ENCODE measurements at places on chromosomes 11 and 22.

- DNase-seq: no peak
Observed at GRCh38 chr11:128045094-128045725, 542.1 kb downstream of the ETS1 start.

DNA sequence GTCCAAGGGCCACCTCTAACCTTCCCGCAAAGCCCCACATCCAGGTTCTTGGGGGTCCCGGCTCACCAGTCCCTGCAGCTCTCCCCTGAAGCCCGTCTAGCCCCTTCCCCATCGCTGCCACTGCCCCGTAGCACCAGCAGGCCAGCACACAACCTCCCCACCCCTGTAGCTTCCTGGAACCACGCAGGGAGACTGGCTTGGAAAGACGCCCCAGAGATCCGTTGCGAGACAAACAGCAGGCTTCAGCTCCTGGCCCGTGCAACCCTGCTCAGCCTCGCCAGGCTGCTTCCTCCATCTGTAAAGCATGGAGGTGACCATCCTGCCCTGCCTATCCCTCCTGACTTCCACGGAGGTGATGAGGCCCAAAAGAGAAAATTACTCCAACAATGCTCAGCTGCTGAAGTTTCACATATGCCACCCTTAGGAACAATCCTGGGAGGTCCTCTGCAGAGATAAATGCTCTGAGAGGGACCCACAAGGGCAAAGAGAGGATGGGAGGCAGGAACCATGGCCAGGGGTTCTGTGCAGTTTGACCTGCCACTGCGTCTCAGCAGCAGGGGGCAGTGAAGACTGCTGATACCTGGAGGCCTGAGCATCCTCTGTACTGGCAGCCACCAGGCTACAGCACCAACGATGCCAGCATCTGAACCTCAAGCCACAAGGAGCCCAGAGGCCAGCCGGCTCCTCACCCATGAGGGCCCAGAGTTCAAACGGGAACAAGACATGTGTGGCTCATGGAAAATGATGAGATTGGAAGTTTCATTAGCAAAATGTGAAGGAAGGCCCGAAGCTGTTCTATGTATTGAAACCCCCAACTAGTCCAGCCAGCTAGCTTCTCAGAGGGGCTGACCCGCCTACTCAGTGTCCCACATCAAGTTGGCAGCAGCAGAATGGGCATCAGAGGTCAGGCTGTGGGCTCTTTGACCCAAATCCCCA lies 16.1 kb downstream of the DGCR2 start:
- no peak for DNase-seq

DNA sequence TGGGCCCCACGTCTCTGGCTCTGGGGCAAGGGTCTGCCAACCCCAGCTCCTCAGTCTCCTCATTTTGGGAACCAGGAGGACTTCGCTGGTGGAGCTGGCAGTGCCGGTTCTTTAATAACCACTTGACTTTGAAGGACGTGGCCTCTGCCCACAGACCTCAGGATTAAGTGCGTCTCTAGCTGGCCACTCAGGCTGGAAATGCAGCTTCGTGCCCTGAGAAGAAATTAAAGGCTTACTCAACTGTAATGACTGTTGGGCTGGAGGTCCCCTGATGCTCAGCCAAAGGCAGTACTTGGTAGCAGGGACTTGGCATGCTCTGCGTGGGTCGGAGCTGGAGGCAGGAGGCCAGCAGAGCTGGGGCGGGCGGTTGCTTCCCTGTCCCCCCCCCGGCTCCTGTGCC lies 16.7 kb upstream of the PARVG start:
- no peak for DNase-seq

DNA sequence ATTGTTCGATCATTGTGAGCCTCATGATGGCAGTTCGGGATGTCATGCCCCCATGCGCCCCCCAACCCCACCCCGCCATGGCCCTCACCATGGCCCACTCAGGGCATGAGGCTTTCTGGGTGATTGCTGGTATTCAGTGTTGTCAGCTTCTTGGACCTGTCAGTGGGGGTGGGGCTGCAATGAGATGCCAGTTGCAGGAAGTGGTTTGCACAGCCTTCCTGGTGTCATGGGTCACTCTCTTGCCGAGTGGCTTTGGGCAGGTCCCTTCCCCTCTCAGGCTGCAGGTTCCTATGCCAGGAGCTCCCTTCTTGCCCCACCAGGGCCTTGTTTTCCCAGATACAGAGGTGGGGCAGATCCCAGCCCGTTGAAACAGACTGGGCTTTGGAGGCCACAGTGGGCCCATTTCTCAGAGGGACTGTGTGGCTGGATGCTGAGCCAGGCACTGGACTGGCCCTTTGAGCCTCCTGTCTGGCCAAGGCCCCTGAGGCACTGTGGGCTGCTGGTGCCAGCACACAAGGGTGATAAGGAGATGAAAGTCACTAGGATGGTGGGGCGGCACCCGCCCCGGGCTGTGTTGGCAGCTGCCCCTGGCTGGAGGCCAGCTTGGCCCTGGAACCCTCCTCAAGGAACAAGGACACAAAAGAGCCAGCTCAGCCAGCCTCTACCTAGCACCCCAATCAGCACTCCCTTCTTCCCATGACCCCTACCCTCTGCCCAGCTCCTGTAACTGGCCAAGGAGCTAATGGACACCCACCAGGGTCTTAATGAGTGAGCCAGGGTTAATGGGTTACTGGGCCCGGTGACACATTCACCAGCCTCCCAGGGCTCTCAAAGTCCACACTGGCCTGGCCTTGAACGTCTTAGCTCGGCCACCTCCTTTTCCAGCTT lies 1.5 kb upstream of the GGT1 start:
- DNase-seq: no peak

- DNase-seq: no peak
Observed at GRCh38 chr11:84558085-84558905, 1068.8 kb downstream of the DLG2 start.

DNA sequence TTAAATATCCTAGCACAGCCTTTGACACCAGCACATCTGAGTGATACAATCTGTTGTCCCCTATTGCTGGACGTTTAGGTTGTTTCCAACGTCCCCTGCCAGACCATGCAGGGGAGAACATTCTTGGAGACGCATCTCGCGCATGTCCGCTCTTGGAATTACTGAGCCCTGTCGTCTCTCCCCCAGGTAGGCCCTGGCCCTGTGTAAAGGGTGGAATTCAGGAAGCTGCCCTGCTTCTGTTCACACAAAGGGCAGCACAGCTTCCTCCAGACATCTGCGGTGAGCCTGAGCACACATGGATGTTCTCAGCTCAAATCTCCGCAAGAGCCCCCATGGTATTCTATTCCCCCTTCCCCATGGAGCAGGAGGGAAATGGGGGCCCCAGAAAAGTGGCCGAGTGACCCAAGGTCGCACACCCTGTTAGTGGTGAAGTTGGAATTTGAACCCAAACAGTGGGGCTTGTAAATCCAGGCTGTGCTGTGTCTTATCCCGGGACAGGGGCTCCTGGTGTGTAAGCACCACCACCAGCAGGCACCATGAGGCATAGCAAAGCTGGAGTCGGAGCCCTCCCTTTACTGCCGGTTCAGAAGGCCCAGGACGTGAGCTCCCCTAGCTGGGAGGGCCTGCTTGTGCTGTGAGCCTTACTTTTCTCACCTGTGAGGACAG lies 5.0 kb upstream of the FGF19 start:
- DNase-seq: no peak

- no peak for DNase-seq
Observed at GRCh38 chr22:25695146-25695545, 46.8 kb upstream of the MYO18B start.

GRCh38 chr22:21856197-21856596 lies 11.2 kb downstream of the MAPK1 start:
- no peak for DNase-seq

DNA sequence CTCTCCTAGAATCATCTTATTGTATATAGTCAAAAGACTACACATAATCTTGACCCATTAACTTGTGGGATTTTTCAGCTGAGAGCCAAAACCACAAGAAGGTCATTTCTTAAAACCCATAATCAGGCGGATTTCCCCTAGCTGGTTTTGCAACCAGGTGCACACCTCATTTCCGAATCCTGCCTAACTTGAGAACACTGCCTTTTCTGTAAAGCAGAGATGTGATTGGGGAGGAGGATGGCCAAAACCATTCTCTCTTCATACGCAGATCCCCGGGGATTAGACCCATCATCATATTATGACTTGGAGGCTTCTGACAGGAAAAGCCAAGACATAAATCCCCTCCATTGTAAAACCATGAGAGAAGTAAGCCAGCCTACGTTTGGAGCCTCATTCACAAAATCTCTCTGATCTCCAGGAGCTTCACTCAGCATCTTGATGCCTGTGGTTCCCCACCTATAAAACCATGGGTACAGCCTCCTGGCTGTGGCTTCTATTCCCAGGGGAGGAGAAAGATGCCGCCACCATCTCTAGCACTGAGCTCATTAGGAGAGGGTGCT lies 191.3 kb downstream of the KIF18A start:
- no peak for DNase-seq

All from T-helper 2 cell treated with Interferon-gamma antibody and Interleukin-4, amounts not matched to agents 5 μg/mL and 100 μg/mL, for 36 hours (primary cell).